Fibroblast of skin of scalp (primary cell): ENCODE measurements at places on chromosomes 7 and 10.
A peak's percentile ranks its signal among the peaks of the same experiment; 100 is the strongest.

DNA sequence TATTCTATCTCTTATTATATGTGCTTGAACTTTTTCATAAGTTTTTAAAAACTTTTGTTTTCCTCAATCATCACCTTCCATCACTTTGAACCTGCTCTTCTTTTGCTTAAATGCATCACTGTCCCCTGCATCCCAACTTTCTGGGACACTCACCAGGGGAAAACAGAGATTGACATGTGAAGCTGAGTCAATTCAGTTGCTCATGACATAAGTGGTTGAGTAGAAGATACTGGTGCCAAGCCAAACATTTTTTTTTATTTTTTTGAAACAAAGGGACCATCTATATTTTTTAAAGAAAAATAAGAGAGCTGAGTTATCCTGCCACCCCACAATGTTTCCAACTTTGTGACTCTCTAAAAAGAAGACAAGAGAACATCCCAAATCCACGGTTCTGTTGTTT lies 61.8 kb upstream of the AHR start:
- peak; percentile 55 for DNase-seq

GRCh38 chr10:30831426-30831825 lies 200.2 kb downstream of the ZNF438 start:
- DNase-seq: no peak

DNA sequence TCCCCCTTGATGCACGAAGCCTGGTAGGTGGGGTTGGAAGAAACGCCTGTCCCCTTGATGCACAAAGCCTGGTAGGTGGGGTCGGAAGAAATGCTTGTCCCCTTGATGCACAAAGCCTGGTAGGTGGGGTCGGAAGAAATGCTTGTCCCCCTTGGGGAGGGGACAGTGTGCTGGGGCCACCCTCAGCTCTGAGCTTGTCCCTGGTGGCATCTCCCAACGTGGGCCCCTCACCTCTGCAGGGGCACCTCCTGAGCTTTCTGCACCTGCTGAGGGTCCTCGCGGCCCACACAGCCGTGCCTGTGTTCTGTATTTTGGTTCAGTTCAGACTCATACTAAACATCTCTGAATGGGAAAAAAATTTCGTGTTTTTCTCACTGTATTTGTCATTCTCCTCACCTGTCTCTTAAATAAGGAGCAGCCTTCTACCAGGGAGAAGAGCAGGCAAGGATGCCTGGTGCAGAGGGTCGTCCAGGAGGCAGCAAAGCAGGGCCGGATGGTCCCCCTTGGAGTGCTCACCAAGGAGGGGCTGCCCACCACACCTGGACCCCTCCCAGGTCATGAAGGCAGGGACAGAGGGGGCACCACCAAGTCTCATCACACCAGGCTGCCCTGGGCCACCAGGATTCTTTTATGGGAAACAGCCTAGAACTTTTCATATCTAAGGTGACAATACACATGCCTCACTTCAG lies 24.7 kb downstream of the VIPR2 start:
- DNase-seq: no peak

- DNase-seq: no peak
Measured at GRCh38 chr10:84195044-84195830, 900 bp downstream of the CDHR1 start.

DNA sequence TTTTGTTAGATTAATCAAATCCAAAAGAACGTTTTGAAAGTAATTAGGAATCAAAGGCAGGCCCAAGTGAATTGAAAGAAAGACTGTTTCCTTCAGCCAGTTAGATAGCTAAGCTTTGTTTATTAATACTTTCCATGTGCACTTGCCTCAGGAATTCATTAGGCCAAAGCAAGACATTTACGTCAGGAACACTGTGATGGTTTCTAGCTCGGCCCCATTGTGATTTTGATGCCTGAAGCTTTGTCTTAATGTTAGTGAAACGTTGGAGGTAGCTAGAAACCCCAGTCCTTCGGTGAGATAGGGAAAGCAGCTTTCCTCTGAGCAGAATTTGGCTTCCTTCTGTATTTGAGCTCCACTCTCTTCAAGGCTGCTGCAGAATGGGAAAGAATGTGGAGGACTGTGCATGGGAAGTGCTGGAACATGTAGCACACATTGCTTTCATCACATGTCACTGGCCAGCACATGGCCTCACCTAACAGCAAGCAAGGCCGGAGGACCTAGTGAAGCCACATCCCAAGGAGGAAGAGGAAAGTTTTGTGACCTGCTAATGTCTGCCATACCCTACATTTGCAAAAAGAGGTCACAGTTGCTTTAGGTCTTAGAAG lies 64.1 kb downstream of the PCGF5 start:
- DNase-seq: no peak

DNA sequence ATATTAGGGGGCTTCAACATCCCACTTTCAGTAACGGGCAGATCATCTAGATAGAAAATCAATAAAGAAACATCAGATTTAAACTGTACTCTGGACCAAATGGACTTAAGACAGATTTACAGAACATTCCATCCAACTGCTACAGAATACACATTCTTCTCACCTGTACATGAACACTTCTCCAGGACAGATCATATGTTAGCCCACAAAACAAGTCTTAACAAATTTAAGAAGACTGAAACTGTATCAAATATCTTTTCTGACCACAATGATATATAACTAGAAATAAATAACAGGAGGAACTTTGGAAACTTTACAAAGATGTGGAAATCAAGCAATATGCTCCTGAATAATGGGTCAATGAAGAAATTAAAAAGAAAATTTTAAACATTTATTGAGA lies 86.7 kb downstream of the MICU1 start:
- DNase-seq: no peak

DNA sequence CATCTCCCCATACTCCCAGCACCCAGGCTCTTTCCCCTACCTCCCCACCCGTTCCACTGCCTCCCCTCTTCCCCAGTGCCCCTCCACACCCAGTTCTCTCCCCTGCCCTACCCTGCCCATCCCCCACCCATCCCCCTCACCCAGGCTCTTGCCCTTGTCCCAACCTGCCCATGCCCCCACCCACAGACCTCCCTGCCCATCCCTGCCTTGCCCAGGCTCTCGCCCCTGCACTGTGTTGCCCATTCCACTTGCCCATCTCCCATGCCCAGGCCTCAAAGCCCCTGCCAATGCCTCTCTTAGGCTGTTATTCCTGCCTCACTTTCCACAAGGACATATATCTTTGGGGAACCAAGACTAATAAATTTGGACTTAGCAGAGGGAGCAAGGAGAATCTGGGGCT lies 262.6 kb upstream of the CXCL12 start:
- no peak for DNase-seq

DNA sequence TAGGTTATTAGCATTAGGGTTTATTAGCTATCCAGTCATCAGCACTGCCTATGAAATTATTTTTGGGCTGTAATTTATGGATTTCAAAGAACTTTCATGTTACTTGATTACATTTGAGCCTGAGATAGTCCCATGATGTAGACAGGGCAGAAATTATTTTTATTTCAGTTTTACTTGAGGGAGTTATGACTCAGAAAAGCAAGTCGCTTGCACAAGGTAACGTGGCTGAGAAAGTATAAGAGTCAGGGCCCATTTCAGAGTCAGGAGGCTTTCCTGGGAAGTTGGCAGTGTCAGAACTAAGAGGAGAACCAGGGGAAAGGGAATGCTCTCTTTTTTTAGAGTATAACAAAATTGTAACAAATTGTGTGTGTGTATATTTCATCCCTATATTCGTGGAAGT lies 16.5 kb downstream of the GATA3 start:
- no peak for DNase-seq

GRCh38 chr10:76786504-76787072 lies 851.0 kb downstream of the KCNMA1 start:
- peak; percentile 40 for DNase-seq

DNA sequence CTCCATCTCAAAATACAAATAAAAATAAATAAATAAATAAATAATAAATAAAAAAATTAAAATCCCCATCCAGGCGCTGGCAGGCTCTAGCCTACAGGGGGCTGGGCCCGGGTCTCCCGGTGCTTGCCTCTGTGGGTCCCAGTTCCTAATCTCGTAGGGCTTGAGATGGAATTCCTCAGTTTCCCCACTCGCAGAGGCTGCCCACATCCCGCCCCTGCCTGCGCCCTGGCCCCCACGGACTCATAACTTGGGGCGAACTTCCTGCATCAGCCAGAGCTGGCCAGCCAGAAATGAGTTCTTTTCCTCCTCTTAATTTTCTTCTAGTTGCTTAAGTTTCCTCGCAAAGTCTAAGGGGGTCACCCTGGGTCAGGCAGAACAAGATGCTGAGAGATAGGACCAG lies 22.0 kb upstream of the SRRM3 start:
- DNase-seq: no peak

DNA sequence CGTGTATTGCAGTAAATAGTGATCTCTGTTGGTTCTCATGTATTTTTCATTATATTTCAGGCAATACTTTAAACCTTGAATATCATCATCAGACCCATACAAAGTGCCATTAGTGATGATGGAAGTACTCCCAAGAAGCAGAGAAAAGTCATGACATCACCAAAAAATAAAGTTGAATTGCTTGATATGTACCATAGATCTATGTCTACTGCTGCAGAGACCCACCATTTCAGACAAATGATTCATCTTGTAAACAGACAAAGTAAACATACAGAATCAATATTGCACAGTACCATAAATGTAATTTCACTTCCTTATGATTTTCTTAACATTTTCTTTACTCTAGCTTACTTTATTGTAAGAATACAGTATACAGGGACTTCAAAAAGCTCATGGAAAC lies 347.8 kb downstream of the IPMK start:
- no peak for DNase-seq

DNA sequence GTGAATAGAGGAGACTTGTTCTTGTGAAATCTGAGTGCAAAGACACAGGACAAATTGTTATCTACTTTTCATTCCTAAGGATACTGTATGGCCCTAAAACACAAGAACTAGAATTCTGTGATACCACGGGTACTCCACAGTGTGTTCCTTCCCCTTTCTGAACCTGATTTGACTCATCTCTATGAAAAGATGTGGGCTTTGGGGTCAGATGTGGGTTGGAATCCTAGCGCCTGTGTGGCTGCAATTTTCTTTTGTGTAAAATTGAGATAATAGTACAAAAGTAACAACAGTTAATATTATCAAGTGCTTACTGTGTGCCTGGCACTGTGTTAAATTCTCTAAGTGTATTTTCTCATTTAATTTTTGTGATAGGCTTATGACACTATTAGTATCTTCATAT lies 8.1 kb downstream of the SRGN start:
- no peak for DNase-seq

GRCh38 chr7:80851896-80852476 lies 66.9 kb downstream of the SEMA3C start:
- peak; percentile 59 for DNase-seq

DNA sequence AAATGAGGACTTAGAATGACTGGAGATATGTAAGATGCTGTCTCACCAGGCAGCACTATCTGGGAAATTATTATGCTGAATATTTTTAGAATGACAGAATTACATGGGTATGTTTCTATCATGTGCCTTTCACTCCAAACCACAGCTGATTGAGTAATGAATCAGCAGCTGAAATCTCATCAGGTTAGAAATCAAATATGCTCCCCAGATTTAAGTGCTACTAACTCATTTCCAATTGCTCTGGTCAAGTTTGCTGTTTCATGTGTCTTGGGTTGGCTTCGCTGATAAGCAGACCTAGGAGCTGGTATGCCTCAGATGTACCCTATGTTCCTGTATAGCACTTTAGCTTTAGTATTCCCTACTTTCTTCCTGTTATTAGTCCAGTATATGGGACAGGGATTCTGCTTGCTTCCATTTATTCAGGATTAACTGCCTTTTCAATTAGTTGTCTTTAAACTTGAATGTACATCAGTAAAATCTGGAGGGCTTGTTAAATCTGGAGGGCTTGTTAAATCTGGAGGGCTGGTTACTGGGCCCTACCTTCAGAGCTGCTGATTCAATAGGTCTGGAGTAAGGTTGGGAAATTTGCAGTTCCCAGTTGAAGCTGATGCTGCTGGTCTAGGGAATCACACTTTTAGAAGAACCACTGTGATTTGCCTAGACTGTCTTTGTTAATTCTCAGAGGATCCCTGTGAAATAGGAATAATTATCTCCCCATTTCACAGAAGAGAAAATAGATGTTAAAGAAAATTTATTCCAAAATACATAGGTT lies 172.9 kb downstream of the DKK1 start:
- DNase-seq: peak; percentile 94

DNA sequence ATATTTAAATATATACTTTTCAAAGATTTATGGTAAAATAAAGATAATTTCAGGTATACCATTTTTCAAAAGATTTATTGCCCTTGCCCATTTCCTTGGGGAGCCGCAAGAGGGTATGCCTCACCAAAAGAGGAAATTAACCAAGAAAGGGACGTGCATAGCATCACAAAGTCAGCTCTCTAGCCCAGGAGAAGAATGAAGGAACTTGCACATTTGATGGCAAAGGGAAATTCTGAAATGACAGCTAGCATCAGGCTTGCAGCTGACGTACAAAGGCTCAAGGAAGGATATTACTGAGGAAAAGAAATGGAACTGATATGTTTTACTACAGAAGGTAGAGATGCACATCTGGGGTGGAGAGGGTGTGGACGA lies 93.6 kb upstream of the RSU1 start:
- no peak for DNase-seq

DNA sequence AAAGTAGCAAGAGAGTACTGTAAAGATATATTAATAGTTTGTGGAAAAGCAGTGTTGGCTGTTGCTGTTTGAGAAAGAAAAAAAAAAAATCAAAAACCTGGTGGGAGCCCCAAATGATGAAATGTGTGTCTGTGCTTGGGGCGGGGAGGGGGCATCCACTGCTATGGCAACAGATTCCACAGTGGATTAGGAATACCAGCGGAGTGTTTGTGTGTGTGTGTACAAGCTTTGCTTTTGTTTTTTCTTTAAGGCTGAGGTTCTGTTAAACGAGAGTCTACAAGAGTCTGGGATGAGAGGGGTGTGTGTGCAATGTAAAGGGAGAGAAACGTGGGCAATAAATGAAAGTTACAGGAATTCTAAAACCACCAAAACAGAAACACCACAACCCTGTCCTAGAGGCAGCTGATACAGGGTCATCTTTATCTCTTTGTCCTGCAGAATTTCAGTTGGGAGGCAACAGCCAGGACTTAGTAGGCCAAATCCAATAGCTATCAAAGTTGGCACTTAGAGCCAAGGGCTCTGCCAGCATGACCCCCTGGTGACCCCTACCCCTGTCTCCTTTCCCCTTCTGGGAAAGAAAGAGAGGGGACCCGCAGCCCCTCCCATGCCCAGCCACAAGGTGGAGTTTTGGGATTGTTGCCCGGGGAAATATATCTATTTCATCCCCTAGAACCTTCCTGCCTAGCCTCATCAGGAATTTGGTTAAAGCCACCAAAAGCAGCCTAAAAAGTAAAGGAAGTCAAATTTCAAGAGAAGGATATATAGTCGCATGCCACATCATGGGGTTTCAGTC lies 85.4 kb downstream of the OSBPL3 start:
- DNase-seq: no peak

GRCh38 chr7:140512317-140513000 lies 33.2 kb upstream of the MKRN1 start:
- no peak for DNase-seq
